ENCODE measurements at places on chromosomes 3 and 15.

- no peak for DNase-seq
Measured at GRCh38 chr15:49979705-49980382, 139.2 kb downstream of the ATP8B4 start.

- DNase-seq = no peak
Measured at GRCh38 chr3:195904368-195904767, 4.0 kb downstream of the TNK2 start.

DNA sequence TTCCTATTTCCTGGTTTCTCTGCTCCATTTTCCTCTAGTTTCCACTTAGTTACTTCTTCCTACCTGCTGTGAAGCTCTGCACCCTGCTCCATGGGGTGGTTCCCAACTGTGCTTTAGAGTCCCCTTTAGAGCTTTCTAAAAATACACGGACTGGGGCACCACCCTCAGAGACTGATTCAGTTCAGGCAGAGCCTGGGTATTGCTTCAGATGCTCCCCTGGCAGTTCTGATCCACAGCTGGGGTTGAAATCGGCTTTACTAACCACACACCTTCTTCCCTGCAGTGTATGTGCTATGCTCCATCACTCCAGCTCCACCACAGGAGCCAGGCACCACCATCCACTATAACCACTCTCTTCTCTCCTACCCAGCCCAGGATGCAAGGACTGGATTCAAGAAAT lies 12.6 kb downstream of the ANP32A start:
- DNase-seq = no peak

- no peak for DNase-seq
Measured at GRCh38 chr3:193794002-193794881, 201.2 kb downstream of the OPA1 start.

GRCh38 chr15:38220606-38221273 lies 31.9 kb upstream of the SPRED1 start:
- DNase-seq = no peak

DNA sequence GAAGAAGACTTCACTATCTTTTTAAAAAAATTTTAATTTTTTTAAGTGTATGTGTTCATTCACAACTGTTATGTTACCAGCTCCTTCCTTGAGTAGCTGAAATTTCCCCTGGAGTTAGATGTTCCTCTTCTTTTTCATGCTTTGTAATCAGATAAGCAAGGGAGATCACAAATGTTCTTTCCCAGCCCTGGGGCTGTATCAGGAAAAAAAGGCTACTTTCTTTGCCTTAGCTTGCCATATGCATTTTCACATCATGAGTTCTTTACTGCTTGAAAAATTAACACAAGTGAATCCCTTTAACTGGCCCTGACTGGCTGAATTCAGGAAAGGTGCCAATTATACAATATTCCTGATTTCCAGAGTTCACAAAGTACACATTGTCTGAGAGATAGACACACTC lies 353.2 kb upstream of the ATP11B start:
- no peak for DNase-seq

DNA sequence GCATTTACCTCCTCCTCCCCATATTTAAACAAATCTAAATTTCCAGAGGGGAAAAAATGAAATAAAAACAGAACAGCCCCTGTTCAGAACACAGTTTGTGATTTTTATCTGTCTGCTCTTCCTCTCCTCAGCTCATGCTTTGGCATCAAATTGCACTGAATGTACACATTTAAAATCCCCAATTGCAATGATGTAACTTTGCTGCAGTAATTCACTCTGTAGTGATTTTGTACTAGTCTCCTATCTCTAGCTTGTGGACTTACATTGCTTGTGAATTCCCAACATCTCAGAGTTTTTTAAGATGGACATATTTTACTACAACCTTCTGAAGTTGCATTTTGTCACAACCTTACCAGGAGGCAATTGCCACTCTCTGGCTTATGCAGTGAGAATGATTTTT lies 81.6 kb upstream of the ROBO2 start:
- DNase-seq = no peak

DNA sequence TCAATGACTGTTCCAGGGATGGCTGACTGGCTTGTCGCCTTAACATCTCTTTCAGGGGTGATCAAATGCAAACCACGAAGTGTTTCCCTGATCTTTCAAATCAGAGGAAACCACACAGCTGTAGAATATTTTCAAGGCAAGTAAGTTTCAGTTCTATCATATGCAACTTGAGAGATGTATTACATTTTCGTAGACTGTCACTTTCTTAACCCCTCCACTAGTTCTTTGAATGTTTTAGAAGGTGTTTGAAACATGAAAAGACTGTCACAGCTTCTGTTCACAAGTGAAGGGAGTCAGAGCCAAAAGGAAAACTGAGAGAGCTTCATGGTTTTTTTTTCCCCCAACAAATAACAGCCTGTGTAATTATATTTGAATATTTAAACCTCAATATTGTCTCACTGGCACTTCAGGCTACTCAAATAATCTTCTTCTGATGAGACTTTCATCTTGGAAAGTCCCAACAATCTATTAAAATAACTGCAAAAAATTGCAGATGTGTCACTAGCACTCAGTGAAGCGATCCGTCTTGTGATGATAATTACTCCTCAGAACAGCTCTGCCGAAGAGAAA lies 25.9 kb upstream of the CAPN7 start:
- DNase-seq = no peak

GRCh38 chr3:74139648-74140047 lies 474.8 kb downstream of the CNTN3 start:
- DNase-seq = no peak

DNA sequence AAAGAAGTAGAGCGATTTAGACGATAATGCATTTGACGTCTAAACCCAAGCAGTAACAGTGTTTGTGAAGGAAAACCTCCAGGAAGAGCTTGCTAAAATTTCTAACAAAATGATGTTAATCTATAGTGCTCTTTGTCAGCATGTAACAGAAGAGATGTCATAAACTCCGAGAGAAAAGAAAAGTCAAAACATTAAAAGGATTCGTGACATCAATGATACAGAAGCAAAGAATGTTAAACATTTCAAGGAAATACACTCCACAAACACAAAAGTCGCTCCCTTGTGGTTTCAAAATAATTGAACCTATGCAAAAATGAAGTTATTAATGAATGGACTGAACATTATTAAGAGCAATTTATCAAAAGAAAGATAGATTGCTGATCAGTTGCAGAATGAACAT lies 27.9 kb downstream of the AADAC start:
- DNase-seq = no peak

GRCh38 chr3:159322322-159322939 lies 520.6 kb downstream of the MFSD1 start:
- peak; percentile 4 for DNase-seq

DNA sequence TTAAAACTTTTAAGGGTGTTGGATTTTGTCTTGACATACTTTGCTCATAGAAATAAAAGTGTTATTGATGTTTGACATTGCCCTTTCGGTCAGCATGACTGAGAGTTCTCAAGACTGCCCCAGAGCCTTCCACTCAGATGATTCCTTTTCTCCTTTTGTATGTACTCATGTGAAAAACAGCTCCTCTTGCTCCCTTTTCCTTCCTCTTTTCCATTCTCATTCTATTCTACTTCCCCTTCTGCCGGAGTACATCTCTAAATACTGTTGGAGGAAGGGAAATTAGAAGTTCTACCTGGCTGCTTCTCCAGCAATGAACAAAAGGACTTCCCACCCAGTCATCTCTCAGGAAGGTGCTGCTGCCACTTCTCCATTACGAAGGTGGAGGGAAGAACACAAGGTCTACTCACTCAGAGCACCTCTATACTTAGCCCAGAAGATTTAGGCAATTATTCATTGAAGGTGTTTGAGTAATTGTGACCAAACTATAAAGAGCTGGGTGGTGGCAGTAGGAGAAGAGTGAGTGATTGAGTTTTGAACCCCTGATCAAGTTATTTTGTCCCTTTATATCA lies 163.8 kb upstream of the MBNL1 start:
- no peak for DNase-seq

- DNase-seq = no peak
Measured at GRCh38 chr3:38359038-38359437, 12.5 kb downstream of the XYLB start.

GRCh38 chr3:134426660-134427181 lies 52.5 kb upstream of the AMOTL2 start:
- DNase-seq = no peak

- no peak for DNase-seq
Measured at GRCh38 chr15:70801109-70801508, 37.8 kb upstream of the UACA start.

DNA sequence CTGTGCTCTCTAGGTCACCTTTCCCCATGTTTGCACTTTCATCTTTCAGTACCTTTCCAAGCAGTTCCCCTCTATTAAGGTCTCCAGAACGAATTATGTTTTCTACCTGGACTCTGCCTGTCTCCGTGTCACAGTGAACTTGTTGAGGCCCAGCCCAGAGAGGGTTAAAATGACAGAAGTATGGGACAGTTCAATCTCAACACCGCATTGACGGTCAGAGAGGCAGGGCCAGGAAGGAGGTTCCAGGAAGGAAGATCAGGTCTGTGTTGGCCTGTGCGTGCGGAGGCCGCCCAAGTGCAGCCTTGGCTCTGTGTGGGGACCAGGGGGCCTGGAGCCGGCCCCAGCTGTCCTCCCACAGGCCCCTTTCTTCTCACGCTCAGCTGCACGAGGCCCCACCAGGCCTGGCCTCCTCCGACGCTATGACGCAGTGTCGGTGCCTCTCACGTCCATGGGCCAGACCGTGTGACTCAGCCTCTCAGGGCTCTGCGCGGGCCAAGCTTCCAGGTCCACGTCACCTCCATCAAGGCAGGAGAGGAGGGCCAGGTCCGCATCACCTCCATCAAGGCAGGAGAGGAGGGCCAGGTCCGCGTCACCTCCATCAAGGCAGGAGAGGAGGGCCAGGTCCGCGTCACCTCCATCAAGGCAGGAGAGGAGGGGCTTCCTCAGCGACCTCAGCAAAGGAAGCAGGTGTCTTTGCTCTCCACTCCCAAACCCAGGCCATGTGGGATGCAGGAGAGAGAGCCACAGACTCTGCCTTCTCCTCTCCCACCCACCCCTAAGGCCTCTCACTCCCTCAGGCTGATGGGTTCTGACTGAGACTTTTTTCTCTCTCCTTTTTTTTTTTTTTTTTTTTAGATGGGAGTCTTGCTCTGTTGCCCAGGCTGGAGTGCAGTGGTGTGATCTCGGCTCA lies 83.1 kb downstream of the CPN2 start:
- no peak for DNase-seq

GRCh38 chr3:53074366-53074696 lies 28.5 kb upstream of the SFMBT1 start:
- no peak for DNase-seq

DNA sequence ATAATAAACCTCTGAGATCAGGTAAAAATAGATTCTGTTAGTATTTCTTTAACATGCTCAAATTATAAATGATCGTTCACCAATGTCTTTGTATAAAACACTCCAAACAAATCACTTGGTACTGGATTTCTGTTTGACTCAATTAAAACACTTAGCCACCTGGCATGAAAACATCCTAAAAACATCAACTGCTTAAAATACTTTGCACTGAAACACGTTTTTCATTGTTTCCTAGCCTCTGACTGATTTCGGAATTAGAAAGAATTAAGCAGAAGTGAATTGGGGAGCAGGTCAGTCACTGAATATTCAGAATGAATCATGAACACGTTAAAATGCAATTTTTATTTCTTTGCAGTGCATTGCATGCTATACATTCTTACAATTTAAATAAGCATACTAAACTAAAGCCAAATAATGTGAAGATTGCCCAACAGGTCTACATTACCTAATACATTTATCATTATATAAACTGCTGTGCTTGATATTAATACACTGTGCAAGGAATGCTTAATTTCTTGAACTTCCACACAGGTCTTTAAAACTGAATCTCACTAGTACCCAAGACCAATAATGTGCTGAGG lies 1.6 kb downstream of the THRB start:
- DNase-seq = no peak

- DNase-seq = no peak
Measured at GRCh38 chr15:93830221-93831080, 400.9 kb upstream of the MCTP2 start.

GRCh38 chr15:31116423-31117030 lies 15.0 kb upstream of the TRPM1 start:
- no peak for DNase-seq

GRCh38 chr3:160793722-160794252 lies 37.8 kb downstream of the PPM1L start:
- DNase-seq = no peak

GRCh38 chr3:112930771-112931170 lies 44.1 kb downstream of the CD200R1 start:
- no peak for DNase-seq

- DNase-seq = no peak
Measured at GRCh38 chr3:15876669-15877068, 78.9 kb upstream of the ANKRD28 start.

GRCh38 chr3:10292505-10293419 lies at the start of gene GHRL:
GHRL (minus strand) TSS chr3:10292947; CDS start chr3:10290180, 2,767 bp downstream.
- DNase-seq = no peak

DNA sequence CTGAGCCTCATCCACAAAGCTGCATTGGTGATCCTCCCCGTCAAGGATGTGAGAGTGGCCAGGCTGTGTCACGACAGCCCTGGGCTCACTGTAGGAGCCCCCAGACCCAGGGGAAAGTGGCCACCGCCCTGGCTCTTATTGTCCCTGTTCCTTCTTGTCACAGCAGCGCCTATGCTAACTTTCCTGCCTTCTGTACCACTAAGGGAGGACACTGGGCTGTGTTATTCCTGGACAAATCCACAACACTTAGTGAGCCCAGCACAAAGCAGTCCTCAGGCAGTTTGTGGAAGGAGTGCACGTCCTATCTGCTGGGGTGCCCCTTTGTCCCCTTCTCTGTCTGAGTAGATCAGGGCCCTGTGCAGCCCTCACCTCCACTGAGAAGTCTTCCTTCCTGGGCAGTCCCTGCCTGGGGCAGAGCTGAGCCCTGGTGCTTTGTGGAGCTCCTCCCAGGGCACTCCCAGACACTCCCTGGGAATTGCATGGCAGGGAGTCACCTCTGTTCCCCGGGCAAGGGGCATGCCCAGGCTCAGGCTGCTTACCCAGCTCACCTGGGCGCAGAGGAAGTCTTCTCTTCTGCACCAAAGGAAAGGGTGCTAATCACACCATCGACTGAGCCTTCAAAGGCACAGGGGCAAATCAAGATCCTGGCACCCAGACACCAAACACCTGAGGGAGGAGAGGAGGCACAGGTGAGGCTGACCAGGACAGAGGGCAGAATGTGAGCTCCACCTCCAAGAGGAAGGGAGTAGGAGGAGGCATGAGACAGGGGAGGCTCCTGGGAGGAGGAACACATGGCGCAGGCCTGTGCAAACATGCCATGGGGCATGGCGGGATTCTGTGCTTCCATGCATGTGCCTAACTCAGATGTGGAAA lies 138.7 kb downstream of the KLF13 start:
- DNase-seq = no peak

DNA sequence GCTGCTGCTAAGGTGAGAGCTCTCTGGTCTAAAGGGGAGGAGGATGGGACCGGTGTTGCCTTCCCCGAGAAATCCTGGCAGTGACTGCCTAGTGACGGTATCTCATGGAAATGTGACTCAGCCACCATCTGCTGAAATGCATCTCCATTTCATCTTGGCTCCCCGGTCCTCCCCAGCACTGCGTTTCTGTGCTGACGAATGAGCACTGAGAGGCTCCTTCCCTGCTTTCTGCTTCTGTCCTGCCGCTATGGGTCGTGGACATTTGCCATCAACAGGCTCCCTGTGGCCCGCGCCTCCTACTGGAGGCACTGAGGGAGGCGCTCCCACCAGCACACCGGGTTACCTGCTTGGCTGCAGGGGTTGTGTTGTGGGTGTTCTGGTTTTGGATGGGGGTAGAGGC lies 13.5 kb upstream of the SEC13 start:
- DNase-seq = no peak

All from fibroblast of the conjunctiva (primary cell).